Mammary epithelial cell (primary cell): ENCODE measurements at places on chromosomes 6 and 20.

DNA sequence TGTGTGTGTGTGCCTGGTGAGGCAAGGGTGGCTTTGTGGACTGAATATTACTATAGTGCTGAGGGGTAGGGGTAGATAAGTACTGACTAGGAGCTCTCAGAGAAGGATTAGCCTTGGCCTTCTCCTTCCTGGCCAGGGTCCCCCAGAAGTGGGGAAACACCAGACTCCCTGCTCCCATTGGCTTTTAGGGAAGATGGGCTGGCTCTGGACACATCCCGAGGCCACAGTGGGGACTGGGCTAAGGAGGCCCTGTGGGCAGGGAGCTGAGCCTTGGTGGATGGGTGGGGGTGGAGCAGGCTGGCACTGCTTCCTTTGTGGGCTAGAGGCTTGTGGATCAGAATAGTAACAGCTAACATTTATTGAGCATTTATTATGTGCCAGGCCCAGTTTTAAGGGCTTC, 3.1 kb downstream of the EPB41L1 start:
- DNase-seq = no peak

- no peak for DNase-seq
Measured at GRCh38 chr6:125423047-125423446, 121.3 kb upstream of the HDDC2 start.

- no peak for DNase-seq
Measured at GRCh38 chr20:57777911-57778310, 68.1 kb upstream of the PMEPA1 start.

GRCh38 chr20:46279103-46279502, 29.2 kb downstream of the CDH22 start:
- no peak for DNase-seq

GRCh38 chr6:109768485-109768884, 77.4 kb downstream of the FIG4 start:
- peak; percentile 35 for DNase-seq

- DNase-seq = no peak
Measured at GRCh38 chr6:31776485-31776988, 591 bp downstream of the VWA7 start.

GRCh38 chr6:24768361-24768760, 6.4 kb upstream of the GMNN start:
- DNase-seq = no peak

GRCh38 chr6:163999475-164000125, 585.1 kb downstream of the QKI start:
- no peak for DNase-seq

DNA sequence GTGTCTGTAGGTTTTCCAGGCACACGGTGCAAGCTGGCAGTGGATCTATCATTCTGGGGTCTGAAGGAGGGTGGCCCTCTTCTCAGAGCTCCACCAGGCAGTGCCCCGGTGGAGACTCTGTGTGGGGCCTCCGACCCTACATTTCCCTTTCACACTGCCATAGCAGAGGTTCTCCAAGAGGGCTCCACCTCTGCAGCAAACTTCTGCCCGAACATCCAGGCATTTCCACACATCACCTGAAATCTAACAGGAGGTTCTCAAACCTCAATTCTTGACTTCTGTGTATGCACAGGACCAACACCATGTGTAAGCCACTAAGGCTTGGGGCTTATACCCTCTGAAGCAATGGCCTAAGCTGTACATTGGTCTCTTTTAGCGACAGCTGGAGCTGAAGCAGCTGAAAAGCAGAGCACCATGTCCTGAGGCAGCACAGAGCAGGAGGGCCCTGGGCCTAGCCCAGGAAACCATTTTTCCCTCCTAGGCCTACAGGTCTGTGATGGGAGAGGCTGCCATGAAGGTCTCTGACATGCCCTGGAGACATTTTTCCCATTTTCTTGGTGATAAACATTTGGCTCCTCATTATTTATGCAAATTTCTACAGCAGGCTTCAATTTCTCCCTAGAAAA, 253.3 kb downstream of the ERMARD start:
- no peak for DNase-seq
